Fibroblast of skin of scalp (primary cell): ENCODE measurements at places on chromosomes 4 and X.
A peak's percentile ranks its signal among the peaks of the same experiment; 100 is the strongest.

DNA sequence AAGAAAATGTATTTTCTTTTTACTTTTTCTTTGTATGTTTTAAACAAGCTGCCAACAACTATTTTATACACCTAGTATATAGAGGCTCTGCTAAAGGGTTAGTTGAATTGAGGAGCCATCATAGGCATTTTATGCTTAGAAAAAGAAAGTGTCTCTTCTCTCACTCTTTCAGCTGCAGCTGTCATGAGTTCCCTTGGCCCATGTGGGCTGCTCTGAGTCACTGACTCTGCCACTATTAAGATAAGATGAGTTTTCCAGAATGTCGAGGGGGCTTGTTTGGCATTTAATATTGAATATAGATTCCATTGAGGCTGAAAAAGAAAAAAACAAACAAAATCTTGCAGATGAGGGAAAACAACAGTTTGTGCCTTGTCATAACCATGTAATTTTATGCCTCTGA, 126.0 kb upstream of the PAQR3 start:
- no peak for DNase-seq

DNA sequence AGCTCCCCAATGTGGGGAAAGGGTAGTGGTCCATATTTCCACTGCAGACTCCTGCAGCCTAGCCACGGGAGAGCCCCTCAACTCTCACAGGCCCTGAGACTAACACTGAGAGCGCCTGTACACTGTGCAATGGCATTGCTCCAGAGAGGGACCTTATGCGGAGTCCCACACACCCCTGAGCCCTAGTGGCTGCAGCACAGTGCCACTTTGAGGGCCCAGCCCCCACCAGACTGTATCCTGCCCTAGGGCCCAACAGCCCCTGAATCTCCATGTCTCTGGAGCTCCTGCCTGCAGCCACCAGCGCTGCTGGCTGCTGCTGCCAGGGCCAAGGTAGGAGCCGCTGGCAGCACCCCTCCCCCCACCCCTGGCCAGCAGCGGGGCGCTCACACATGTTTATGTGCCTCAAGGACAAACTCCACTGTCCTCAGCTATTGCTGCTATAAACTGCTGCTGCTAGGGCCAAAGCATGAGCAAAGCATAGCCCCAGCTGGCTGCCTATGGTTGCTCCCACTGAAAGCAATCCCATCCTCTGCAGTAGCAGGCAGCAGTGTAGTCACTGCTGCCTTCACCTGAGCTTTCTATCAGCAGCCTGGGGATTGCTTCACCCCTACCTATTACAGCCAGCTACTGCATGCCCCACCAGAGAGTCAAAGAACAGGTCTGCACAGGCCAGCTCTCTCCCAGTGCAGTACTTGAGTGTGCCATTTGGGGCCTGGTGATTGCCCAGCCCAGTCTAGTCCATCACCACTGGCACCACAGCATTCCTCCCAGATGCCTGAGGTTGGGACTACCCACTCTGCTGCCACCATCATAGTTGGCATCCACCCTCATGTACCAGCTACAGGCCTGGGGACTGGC, 24.3 kb downstream of the TMEM154 start:
- DNase-seq, result no peak

DNA sequence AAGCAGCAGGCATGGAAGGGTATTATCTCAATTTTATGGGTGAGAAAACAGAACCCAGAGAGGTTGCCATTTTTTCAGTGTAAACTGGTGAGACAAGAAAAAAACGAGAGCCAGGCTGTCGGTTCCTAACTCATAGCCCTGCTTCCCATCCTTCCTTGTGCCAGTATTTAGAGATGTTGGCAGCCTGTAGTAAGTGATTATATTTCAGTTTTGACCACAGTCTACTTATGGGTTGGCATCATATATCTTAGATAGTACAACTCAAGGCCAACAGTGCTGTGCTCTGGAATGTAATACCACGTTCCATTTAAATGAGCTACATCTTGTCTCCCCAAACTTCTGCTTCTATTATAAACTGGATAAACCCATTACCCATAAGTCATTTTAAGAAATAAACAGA, 40.8 kb downstream of the XK start:
- no peak for DNase-seq

- no peak for DNase-seq
Measured at GRCh38 chr4:83438719-83439118, 16.9 kb downstream of the HELQ start.

- peak; percentile 62 for DNase-seq
Measured at GRCh38 chrX:45434231-45434630, 233.6 kb upstream of the DIPK2B start.

- no peak for DNase-seq
Measured at GRCh38 chrX:93932471-93933220, 258.6 kb downstream of the FAM133A start.

GRCh38 chrX:152895724-152896420, 2.0 kb upstream of the ZNF185 start:
- no peak for DNase-seq

DNA sequence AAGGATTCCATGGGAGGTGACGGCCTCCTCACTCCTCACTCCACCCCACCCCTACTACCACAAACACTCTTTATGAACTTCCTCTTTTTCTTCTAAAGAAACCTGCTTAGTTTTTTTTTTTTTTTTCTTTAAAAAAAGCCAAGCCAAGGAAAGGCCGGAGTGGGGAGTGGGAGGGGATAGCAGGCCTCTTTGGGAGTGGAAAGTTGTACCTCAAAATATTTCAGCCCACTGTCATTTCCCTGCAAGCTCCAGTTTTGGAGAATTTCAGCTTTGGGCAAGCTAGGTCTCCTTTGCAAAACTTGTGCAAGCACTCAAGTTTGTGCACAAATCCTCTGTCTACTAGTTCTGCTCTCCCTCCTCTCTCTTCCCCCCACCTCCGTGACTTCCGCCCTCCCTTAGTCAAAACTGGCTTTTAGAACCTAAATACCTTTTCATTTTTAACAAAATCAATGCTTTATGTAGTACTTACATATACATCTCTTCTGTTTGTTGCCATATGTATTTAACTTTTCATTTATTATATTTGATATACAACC, 512 bp upstream of the ANTXR2 start:
- no peak for DNase-seq

GRCh38 chrX:109782994-109783700, 50.1 kb upstream of the ACSL4 start:
- no peak for DNase-seq

DNA sequence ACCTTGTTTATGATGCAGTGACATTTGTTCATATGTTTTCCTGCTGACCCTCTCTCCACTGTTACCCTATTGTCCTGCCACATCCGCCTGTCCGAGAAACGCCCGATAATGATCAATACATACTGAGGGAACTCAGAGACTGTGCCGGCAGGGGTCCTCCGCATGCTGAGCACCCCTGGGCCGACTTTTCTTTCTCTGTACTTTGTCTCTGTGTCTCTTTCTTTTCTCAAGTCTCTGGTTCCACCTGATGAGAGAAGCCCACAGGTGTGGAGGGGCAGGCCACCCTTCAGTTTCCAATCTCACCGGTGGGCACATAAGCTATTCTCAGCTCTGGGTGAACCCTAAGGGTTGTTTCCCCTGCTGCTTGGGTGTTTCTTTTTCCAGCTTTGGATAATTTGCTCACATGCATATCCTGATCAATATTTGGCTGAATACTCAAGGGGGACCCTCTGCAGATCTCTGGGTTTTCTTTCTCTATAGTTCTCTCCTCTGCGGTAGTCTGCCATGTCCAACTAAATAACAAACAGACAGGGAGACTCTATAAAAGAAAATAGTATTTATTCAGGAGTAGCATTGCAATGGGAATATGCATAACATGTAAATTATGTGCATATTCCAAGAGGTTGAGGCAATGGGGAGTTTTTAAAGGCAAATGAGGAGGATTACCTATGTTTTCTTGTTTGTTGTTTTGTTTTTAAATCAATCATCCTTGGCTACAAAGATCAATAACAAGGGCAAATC, 97.2 kb downstream of the CEP44 start:
- DNase-seq, result no peak

GRCh38 chrX:134685668-134686067, 27.4 kb upstream of the PLAC1 start:
- DNase-seq, result peak; percentile 70

DNA sequence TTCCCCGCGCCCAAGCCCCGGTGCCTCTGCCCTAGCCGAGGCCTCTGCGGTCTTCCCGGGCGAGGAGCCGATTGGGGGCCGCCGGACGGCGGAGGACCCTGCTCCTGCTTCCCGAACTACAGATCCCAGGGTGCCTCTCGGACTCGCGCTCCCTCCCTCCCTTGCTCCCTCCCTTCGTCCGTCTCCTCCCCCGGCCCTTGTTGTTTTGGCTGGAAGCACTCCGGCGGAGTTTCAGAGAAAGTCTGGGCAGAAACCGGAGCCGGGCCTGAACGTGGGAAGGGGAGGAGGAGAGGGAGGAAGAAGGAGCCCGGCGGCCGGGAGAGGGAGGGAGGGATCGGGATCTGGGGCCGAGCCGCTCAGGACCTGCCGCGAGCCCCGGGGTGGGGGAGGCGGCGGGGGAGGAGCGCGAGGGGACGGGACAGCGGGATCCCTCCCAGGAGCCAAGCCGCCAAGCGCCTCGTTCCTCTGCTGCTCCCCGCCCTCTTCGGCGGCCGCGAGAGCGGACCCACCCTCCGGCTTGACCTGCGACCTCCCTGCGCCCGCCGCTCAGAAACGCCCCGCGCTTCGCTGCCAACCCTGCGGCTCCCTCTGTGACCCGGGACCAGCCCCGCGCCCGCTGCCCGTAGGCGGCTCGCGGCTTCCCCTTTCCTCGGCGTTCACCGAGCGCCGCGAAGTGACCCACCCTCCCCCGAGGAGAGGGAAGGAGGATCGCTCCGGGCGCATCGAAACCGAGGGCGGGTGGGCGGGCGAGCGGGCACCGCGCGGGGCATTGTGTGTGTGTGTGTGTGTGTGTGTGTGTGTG, 496 bp upstream of the GAB1 start:
- peak; percentile 93 for DNase-seq

GRCh38 chr4:3827616-3828492, 61.7 kb downstream of the ADRA2C start:
- peak; percentile 27 for DNase-seq

DNA sequence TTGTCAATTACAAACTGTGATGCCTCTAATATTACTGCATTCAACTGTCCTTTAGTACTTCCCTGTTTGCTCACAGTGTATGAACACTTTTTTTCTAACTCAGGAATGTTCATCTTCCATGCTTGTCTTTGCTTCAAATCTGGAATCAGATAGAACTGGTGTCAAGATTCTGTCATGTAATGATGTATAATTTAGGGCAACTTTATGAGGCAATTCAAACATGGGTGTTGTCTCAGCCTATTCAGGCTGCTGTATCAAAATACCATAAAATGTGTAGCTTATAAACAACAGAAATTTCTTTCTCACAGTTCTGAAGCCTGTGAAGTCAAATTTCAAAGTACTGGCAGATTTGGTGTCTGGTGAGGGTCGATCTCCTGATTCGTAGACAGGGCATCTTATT, 1012.9 kb downstream of the RAB28 start:
- DNase-seq, result no peak

- no peak for DNase-seq
Measured at GRCh38 chr4:144356941-144357381, 216.4 kb upstream of the GYPA start.

DNA sequence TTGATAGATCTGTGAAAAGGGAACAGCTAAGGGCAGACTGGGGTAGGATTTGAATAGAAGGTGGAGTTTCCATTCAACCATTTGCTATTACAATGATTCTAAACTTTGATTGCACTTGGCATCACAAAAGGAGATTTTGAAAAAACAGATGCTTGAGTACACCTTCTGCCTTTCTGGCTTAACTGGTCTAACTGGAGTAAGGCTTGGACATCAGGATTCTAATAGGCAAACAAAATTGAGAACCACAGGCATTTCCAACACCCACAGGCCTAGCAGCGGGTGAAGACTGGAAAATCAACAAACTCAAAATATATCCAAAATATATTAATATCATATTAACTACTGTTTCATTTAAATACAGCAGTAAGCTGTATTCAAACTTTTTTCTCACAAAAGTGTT, 1.9 kb upstream of the VEGFC start:
- DNase-seq, result no peak

DNA sequence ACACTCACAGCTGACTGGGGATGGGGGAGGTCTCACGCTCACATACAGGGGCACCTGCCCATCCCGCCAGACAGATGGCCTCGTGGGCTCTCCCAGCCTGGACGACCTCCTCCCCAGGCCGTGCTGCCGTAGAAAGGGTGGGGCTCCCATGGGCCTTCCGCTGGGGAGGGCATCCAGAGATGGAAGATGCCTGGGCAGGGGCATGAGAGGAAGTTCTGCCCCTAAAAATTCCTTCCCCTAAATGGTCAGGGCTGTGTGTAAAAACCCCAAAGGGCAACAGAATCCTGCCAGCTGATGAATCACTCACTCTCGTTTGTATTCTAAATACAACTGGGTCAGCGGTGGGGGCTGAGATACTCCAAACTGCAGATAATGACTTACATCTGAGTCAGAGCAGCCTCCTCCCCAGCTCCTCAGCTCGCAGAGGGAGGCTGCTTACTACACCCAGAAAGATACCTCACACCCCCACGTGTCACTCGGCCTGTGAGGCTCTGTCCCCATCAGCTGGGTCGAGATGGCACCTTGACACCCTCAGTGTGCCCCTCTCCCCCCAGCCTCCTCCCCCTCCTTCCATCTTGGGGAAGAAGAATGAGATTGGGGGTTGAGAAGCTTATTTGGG, 10.1 kb downstream of the WDR1 start:
- peak; percentile 98 for DNase-seq

- no peak for DNase-seq
Measured at GRCh38 chr4:138838251-138838650, 177.3 kb upstream of the NOCT start.

- peak; percentile 67 for DNase-seq
Measured at GRCh38 chr4:80138551-80139538, 58.5 kb upstream of the PRDM8 start.

DNA sequence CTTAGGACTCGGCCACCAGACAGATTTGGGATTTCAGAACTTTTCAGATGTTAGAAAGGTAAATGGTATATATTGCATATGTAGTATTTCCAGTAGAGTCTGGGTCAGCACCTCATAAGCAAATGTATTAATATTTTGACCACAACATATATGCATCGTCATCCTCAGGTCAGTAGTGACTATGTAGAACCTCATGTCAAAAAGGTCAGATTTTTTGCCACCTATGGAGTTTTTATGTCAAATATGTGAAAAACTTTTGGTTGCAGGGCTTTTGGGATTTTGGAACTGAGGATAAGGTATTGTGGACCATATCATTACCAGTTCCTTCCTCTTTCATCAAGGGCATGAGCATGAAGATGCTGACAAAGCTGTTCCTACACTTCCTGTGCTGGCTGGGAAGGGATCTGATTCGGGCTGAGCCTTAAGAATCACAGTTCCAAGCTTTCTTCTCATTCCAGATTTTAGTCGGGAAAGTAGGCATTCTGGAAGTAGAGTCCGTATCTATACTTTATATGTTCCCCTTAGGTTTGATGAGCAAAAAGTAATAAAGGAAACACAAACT, 183.0 kb upstream of the PGRMC2 start:
- no peak for DNase-seq

DNA sequence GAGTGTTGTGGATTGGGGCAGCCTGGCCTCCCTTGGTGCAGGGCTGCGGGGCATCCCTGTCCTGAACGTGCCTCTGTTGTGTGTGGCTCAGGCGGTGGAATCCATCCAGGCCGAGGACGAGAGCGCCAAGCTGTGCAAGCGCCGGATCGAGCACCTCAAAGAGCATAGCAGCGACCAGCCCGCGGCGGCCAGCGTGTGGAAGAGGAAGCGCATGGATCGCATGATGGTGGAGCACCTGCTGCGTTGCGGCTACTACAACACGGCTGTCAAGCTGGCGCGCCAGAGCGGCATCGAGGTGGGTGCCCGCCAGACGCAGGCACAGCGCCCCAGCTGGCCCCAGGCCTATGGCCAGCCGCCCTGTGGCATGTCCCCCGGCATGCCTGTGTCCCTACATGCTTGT, 25.6 kb downstream of the MAEA start:
- DNase-seq, result no peak

GRCh38 chr4:188492886-188493285, 353.6 kb downstream of the TRIML1 start:
- DNase-seq, result no peak
